Dermis microvascular lymphatic vessel endothelial cell (primary cell): ENCODE measurements at places on chromosomes 13 and 19. TPM values are rescaled to one million over a fixed set of nuclear protein-coding genes. Genes with fewer than 3 reads are reported as not detected.

DNA sequence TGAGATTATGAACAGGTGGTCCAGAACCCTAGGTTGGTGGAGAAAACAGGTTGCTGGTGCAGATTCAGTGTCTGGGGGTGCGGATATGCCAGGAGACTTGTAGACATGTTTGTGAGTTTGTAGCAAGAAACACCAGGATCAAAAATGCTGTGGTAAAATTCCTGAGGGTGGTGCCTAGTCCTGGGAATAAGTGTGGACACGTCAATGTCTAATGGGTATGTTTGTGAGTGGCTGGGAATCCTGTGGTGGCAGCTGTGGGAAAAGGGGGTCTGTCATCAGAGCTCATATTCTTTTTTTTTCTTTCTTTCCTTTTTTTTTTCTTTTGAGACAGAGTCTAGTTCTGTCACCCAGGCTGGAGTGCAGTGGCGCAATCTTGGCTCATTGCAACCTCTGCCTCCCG is 7.2 kb downstream of the ZNF708 start:
- DNase-seq = no peak

GRCh38 chr13:99334221-99334620 is 27.0 kb upstream of the GPR183 start:
- DNase-seq = no peak

DNA sequence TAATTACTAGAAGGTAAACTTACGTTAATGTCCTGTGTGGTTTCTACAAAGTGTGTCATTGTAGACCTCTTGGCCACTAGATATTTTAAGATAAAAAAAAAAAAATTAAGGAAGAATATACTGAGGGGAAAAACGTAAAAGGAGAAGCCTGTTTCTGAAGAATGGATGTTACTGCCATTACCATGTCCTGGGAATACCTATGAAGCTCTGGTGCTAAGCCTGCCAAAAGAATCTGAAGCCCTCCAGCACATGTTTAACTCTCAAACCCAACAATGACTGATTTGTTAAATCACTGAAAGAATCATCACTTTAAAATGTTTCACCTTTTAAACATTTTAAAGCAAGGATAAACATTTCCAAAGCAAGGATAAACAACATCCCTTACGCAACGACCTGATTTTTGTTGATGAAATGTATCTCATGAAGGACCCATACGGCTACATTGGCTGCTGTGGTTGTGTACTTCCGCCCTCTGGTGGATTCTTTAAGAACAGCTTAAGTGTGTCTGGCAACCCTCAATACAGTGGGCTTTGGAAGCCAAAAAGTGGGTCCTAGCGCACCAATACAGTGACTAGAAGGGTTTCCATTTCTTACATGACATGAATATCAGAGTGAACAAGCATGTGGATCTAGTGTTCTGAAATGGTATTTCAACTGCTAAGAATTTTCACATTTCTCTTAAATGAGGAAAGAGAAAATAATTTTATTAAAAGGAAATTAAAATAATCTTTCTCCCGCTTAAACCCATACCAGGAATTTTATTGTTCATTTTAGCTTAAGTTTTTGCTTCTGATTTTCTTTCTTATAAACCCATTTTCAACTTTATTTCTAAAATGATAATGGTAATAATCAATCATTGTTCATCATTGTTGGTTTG is 74.5 kb upstream of the RAP2A start:
- peak; percentile 65 for DNase-seq

DNA sequence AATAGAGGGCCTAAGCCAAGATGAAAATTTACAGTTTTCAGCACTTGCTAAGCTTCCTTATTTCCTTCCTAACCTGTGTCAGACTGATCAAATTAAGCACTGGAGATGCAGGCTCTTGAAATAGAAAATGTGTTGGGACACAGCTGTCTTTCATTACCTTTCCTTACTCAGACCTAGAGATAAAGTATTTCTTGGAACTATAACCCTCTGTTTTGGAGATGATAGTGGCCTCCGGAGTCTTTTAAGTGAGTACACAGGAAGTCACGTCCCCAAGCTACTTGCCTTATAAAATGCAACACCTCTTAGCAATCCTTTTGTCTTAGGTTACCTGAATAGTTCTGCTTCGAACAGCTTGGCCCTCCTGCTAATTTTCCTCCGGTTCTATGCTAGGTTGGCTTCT is 12.4 kb upstream of the AKAP11 start:
- no peak for DNase-seq

- DNase-seq = no peak
These were observed 750.6 kb downstream of the DIAPH3 start for GRCh38 chr13:59413126-59413525.

DNA sequence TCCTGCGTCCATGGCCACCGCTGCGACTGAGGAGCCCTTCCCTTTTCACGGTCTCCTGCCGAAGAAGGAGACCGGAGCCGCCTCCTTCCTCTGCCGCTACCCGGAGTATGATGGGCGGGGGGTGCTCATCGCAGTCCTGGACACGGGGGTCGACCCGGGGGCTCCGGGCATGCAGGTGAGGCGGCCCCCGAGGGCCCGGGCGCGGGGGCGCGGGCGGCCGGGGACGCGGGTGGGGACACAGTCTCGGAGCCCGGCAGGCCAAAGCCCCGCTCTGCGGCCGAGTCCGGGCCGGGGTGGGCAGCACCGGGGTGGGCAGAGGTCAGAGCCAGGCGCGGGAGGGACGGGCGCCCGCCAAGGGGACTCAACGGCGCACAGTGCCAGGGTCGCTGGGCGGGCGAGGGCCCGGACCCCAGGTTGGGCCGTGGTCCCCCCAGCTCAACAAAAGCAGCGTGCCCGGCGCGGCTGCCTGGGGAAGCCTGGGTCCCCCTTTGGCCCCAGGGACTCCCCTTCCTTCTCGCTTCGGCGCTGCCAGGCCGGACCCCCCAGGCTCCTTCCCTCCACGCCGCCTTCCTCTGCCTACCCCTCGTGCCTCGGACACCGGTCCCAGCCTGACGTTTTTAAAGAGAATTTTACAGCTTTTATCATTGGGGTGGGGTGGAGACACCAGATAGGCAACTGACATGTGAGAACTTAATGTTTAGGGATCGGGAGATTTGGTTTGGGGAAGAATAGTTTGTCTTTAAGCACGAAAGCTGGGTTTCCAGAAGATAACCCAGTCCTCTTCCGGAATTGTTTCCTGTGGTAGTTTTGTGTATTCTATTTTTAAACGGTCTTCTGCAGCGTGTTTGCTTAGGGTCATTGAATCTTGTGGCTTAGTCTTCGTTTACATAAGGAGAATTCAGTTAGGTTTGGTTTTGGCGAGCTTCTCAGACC is 509 bp downstream of the TPP2 start:
- peak; percentile 22 for DNase-seq

GRCh38 chr19:14035706-14036105 is 4.1 kb downstream of the IL27RA start:
- DNase-seq = no peak

DNA sequence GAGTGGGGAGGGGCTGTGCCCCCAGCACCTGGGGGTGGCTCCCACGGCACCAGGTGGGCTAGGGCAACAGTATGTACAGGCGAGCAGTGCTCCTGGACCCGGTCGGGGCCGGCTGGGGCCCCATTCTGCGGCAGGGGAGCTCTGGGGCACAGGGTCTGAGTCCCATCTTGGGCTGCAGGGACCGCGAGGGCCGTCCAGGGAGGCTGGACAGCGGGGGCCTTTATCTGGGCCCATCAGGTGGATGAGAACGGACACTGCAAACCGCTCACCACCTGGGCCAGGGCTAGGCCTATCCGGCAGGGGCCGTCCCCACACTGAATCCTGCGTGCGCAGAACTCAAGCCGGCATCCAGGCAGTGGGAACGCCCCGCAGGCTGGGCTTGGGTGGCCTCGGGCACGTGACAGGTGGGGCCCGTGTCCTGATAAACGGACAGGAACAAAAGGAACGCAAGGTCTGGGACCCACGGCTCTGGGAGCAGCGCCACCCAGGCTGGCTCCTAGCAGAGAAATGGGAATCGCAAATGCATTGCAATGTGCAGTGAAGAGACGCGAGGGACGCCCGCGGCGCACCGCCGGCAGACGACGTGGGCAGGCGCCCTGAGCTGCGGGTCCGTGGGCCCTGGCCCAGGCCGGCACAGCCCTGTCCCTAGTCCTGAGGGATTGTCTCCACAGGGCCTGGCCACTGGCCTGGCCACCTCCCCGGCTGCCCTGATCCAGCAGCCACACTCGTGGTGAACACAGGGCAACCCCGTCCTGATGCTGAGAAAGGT is 29.7 kb downstream of the BTBD2 start:
- no peak for DNase-seq

GRCh38 chr13:23632741-23633140 is 62.5 kb downstream of the TNFRSF19 start:
- no peak for DNase-seq

DNA sequence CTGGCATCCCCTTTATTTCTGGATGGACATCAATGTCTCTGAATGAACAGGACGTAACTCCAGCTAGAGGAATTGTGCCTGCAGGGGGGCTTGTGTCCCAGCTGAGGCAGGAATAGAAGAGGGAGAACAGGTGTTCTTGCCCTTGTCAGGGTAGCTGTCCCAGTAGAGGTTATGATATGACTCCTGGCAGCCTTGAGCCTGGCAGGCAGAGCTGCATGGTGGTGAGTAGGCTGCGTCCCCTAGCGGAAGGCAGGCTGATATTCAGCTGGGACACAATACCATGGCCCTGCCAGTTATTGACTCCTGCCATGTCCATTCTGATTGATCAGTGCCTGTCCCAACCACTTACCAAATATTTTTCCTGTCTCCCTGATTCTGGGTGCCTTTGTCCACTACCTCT is 197.2 kb downstream of the RAP2A start:
- no peak for DNase-seq

DNA sequence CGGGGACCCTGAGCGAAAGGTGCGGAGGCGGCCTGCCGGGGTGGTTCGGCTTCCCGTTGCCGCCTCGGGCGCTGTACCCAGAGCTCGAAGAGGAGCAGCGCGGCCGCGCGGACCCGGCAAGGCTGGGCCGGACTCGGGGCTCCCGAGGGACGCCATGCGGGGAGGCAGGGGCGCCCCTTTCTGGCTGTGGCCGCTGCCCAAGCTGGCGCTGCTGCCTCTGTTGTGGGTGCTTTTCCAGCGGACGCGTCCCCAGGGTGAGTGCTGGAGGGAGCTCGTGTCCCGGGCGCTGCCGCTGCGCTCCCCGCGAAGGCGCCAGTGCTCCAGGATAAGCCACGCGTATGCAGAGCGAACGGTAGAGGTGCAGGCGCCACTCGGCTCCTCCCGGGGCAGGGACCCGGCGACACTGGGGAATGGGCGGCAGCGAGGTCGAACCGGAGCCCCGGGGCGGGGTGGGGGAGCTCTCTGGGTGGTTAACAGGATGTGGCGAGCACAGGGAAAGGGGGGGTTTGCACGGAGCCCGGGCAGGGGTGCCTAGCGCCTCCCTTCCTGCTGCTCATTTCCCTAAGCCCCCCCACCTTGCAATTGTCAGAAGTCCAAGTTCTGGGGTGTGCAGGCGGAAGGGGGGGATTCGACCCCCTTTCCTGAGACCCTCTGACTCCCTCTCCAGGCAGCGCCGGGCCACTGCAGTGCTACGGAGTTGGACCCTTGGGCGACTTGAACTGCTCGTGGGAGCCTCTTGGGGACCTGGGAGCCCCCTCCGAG is at the start of gene IL27RA:
Gene IL27RA, plus strand, starts transcription at position 44 of the 762 bp plus-strand sequence. Its CDS starts 111 bp downstream, at position 155.
- peak; percentile 41 for DNase-seq

GRCh38 chr13:91406619-91407018 is 8.2 kb downstream of the GPC5 start:
- DNase-seq = peak; percentile 54

The ATP4A gene
- total RNA-seq = not detected in 2 replicates

The SHISA7 gene
- total RNA-seq = not detected in 2 replicates
